Right cardiac atrium (tissue), 5 donors: ENCODE measurements at places on chromosomes 3 and 15. TPM values are rescaled to one million over a fixed set of nuclear protein-coding genes. Genes with fewer than 3 reads are reported as not detected.

The LPP gene
- 205 TPM for total RNA-seq

The HYAL2 gene
- total RNA-seq, result 40.9 TPM

The BNC1 gene
- 1.4 TPM for total RNA-seq

The BCL6 gene
- total RNA-seq, result 72.3 TPM

The GHSR gene
- not detected for total RNA-seq

The SPINK8 gene
- not detected for total RNA-seq

The NEK4 gene
- 16.4 TPM for total RNA-seq

The KIF7 gene
- total RNA-seq, result 5.1 TPM

The CCR8 gene
- total RNA-seq, result not detected

The LCTL gene
- total RNA-seq, result not detected

The FANCD2OS gene
- total RNA-seq, result not detected

The SERINC4 gene
- total RNA-seq, result 0.29 TPM

The REC114 gene
- total RNA-seq, result 12.1 TPM

The ACTC1 gene
- total RNA-seq, result 12,067 TPM

The TATDN2 gene
- 19.1 TPM for total RNA-seq

The CHRFAM7A gene
- 1.2 TPM for total RNA-seq

The CLDN1 gene
- 1.2 TPM for total RNA-seq

The GTF2A2 gene
- total RNA-seq, result 116 TPM

The TM4SF1 gene
- 74.6 TPM for total RNA-seq

The CISH gene
- 12.2 TPM for total RNA-seq

The BFSP2 gene
- not detected for total RNA-seq

The TGM4 gene
- total RNA-seq, result not detected

The NMNAT3 gene
- 16.7 TPM for total RNA-seq

The BLOC1S6 gene
- 35.7 TPM for total RNA-seq

The GABRR3 gene
- not detected for total RNA-seq

The PGBD4 gene
- total RNA-seq, result 2.2 TPM

The PDZRN3 gene
- 96.5 TPM for total RNA-seq

The TMOD2 gene
- total RNA-seq, result 9.4 TPM

The DISP2 gene
- total RNA-seq, result 1.0 TPM

The FETUB gene
- not detected for total RNA-seq

The BCHE gene
- total RNA-seq, result 9.7 TPM

The CRYGS gene
- total RNA-seq, result 1.8 TPM

The KCNMB2 gene
- total RNA-seq, result 4.5 TPM

The CYP11A1 gene
- 1.5 TPM for total RNA-seq

The ANKDD1A gene
- 6.0 TPM for total RNA-seq

The GPR62 gene
- total RNA-seq, result 0.19 TPM

The NDUFB4 gene
- total RNA-seq, result 426 TPM

The LRRN1 gene
- total RNA-seq, result 0.14 TPM

The STAB1 gene
- 94.6 TPM for total RNA-seq

The SNRPA1 gene
- 28.5 TPM for total RNA-seq

The SATB1 gene
- total RNA-seq, result 32.7 TPM

The SLC35G2 gene
- 6.5 TPM for total RNA-seq

The CCR9 gene
- not detected for total RNA-seq

The CX3CR1 gene
- 0.94 TPM for total RNA-seq

The CSPG5 gene
- total RNA-seq, result 1.1 TPM

The PRKCI gene
- 17.3 TPM for total RNA-seq

The CAND2 gene
- 42.1 TPM for total RNA-seq

The GOLGA6L9 gene
- total RNA-seq, result 1.7 TPM

The LRRK1 gene
- 7.6 TPM for total RNA-seq

The SH3GL3 gene
- total RNA-seq, result 4.1 TPM

The SMCO1 gene
- total RNA-seq, result 28.4 TPM

The IL5RA gene
- 2.5 TPM for total RNA-seq

The RPN1 gene
- 134 TPM for total RNA-seq

The EIF4G1 gene
- 246 TPM for total RNA-seq
